ENCODE measurements at places on chromosomes 3 and 15.

DNA sequence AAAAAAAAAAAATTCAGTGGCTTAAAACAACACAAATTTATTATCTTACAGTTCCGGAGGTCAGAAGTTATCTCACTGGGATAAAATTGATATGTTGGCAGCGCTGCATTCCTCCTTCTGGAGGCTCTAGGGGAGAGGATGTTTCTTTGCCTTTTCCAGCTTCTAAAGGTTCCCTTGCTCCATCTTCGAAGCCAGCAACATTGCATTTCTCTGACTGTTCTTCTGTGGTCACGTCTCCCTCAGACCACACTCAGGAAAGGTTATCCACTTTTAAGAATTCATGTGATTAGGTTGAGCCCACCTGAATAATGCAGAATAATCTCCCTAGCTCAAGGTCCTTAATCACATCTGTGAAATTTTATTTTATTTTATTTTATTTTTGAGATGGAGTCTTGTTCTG is 23.4 kb upstream of the ACAP2 start:
- no peak for DNase-seq

DNA sequence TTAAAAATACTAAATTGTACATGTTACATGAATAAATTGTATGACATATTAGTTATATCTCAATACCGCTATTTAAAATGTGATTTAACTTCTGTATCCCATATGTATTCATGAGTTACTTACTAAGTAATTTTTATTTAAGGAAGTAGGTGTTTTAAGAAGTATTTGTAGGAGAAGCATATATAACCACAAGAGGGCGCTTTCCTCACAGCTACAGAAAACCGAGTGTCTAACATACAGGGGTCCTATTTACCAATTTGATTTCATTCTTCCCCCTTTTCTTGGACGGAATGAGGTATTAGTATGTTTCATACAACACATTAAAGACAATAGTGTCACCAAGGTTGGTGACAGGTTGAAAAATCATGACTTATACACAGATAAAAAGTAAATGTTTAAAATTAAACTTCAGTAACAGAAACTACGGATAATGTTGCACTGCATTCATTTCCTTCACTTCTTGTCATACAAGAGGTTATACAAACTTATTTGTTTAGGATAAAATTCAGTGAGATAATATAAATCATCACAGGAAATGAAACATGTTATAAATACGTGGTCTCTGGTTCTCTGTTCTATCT is 253.6 kb downstream of the MAGI1 start:
- DNase-seq: peak; percentile 23

GRCh38 chr3:179148616-179149405 is 654 bp downstream of the PIK3CA start:
- DNase-seq: peak; percentile 74

DNA sequence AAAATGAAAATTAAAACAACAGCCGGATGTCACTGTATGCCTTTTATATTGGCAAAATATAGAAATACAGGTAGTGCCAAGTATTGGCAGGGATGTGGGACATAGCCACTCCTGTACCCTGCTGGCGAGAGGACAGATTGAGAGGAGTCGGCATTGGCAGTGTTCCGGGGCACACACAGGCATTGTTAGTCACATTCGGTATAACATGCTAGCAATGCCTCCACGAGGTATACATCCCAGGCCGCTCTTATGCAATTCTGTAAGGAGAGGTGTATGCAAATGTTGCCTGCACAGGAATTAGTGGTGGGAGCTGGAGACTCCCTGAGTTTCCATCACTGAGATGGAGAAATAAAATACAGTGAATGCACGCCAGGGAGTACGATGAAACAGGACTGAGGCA is 99.4 kb upstream of the DLG1 start:
- no peak for DNase-seq

- no peak for DNase-seq
Measured at GRCh38 chr3:109177908-109178307, 41.4 kb downstream of the C3orf85 start.

GRCh38 chr15:96356494-96357455 is 26.3 kb downstream of the NR2F2 start:
- peak; percentile 85 for DNase-seq

GRCh38 chr3:71815340-71816067 is 30.6 kb upstream of the PROK2 start:
- no peak for DNase-seq

DNA sequence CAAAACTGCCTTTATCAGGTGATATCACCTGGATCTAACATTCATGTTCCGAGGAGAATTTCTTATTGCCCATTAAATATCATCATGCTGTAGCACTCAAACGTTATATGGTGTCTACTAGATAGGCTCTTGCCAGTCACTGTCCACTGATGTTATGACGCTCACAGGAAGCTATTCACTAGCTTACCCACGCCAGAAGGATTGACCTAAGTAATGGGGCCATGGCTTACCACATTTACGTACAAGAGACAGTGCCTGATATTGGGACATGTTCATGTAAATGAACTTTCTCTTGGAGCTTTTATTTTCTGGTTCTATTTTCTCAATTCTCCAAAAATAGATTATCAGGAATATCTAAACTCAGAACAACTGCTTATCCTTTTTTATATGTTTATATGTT is 91.7 kb upstream of the NAALADL2 start:
- DNase-seq: no peak

GRCh38 chr3:72891053-72891855 is 3.4 kb downstream of the GXYLT2 start:
- DNase-seq: no peak

GRCh38 chr3:123152687-123153086 is 49.1 kb upstream of the SEC22A start:
- no peak for DNase-seq

GRCh38 chr3:37814547-37814946 is 47.1 kb upstream of the CTDSPL start:
- no peak for DNase-seq

DNA sequence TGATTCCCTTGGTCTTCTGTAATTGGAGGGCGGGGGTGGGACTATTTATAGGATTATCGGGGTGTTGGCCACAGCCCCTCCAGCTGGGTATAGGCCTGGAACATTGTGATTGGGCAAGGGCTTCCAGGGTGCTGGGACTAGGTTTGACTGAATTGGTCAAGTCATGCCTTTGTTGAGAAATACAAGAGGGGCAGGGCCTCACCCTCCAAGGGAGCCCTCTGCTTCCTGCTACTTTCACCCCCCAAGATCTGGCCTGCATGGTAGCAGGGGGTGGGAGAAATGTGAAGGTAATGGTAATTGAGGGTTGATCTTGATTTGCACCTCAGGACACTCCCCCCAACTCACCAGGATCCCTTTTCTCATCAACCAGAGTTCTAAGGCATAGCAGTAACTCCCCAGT is 25.2 kb downstream of the TRIM71 start:
- DNase-seq: no peak

DNA sequence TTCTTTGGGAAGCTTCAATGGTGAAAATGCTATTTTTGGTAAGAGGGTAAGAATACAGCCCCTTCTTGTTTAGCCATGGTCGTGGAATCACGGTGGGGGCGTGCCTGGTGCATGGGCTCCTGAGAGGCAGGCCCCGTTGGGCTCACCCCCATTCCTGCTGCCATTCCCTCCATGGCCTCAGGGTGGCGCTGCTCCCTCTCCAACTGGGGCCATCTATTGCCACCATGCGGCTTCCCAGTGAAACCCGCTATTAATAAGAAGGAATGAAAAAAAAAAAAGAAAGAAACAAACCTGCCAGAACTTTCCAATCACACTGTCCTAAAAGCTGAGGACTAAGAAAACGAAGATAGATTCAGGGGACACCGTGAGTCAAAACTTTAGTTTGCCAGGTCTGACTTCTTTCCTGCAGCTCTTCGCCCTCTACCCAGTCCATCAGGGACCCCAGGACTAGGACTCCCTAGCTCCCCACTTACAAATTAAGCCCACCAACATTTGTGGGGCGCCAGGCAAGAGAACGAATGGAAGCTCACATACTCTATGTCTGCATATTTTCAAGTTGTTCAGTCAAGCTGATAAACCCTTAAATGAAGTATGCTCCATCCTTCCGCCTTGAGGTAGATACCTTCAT is 30.6 kb upstream of the ABHD2 start:
- peak; percentile 71 for DNase-seq

GRCh38 chr15:57334257-57334656 is 42.0 kb upstream of the CGNL1 start:
- DNase-seq: no peak

DNA sequence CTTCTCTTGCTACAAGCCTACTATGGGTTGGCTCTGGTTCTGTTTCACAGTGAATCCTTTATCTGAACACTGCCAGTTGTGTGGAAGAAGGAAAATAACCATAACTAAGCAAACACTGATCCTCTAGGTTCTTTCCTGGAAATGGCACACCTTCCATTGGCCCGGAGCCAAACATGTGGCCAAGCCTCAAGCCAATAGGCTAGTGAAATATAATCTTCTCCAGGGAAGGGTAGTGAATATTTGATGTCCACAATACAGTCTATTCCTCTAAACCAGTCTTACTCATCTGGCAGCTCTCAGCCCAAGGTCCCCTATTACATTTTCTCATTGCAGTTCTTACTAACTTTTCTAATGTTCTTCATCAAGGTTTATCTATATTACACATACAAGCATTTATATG is 921.3 kb downstream of the TUSC7 start:
- no peak for DNase-seq

GRCh38 chr15:61743345-61743909 is 316.8 kb downstream of the VPS13C start:
- DNase-seq: no peak

GRCh38 chr3:102059145-102059943 is 210.0 kb downstream of the NFKBIZ start:
- peak; percentile 69 for DNase-seq

- no peak for DNase-seq
Measured at GRCh38 chr3:188270423-188270972, 116.5 kb downstream of the LPP start.

DNA sequence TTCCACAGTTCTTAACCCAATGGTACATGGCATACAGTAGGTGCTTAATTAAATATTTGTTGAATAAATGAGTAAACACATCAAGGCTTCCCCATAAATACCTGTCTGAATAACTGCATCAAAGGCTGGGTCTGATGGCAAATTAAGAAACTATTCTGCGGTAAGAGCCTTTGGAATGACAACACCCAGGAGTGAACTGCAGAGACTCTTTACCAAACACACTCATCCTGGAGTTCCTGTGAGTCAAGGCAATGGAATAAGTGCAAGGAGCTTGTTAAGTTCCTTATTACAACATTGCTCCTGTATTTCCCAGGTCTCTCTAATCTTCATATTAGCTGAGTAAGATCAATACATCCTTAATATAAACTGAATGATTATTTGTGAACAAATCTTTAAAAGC is 119.9 kb upstream of the STT3B start:
- DNase-seq: no peak

GRCh38 chr3:44865272-44866035 is 3.7 kb downstream of the TMEM42 start:
- no peak for DNase-seq

DNA sequence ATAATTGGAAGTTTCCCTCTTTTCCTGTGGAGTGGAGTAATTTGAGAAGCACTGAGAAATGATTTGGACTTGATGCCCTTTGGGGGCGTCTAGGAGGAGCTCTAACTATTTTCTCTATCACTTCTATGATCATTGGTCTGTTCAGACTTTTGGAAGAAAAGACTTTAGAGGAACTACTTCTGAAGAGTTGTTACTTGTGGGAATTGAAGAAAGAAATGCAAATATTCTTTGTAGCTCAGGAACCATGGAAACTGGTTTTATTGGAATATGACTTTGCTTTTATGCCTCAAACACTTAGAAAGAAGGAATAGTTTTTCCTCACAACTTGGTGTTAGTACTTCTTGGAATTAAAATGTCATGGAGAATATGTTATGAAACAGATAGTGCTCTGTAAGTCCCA is 122.0 kb upstream of the ALDH1A3 start:
- no peak for DNase-seq

GRCh38 chr3:119396870-119397269 is 66.5 kb downstream of the TMEM39A start:
- DNase-seq: no peak

- no peak for DNase-seq
Measured at GRCh38 chr3:174907027-174907426, 47.9 kb downstream of the NAALADL2 start.

DNA sequence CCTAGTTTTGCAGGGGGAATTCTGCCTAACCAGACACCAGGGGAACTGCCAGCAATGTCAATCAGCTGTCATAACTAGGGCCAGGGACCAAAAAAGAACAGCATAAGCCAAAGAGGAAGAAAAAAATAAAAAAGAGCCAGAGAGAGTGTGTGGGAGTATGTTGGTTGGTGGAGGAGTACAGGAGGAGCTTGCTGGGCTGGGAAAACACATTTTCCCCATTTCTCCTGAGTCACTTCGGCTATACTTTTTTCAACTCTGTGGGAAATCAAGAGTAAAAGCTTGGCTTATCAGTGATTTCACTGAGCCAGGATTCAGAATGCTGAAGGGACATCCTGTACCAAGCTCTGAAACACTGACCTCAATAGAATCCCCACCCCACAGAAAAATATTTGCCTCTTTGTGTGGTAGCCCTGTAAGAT is 144.7 kb upstream of the DPH6 start:
- DNase-seq: no peak

- DNase-seq: no peak
Measured at GRCh38 chr3:111901637-111902036, 42.6 kb downstream of the PHLDB2 start.

DNA sequence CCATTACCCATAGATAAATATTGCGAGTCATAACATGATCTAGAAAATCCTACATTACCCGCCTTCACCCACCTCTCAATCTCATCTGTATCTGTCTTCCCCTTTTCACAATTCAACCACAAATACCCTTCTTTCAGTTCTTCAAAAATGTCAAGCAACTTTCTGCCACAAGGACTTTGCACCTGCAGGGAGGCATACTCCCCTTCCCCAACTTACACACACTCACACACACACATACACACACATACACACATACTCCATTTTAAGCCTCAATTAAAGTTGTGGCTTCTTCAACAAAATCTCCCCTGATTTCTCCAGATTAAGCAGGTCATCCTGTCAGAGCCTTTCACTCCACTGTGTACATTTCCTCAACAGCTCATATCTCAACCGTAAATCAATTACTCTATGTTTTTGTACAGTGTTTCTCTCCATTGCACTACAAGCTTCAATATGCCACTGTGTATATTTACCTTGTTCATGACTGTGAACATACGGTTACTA is 33.1 kb upstream of the CCDC50 start:
- peak; percentile 53 for DNase-seq

GRCh38 chr3:46409739-46410489 is 2.9 kb downstream of the CCRL2 start:
- DNase-seq: no peak

DNA sequence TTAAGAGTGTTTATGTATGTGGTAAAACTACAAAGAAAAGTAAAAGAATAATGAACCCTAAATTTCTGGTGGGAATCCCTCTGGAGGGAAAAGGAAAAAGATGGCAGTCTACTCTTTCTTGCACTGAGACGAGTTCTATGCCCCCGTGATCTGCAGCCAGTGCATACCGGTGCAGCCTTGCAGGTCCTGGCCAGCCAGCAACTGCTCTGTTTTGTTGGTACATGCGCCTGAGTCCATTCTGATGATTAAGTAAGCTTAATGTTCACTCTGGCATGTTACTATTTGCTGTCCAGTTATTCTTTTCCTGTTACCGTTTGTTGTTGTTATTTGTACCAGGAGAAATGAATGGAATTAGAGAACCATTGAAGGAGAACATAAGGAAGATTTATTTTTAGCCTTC is 95.1 kb upstream of the TMC3 start:
- no peak for DNase-seq

- DNase-seq: no peak
Measured at GRCh38 chr3:139909811-139910210, 25.2 kb upstream of the CLSTN2 start.

- no peak for DNase-seq
Measured at GRCh38 chr3:129606636-129607390, at the start of gene PLXND1. PLXND1 (minus strand) TSS chr3:129606676; CDS start chr3:129606639, 37 bp downstream.
